ENCODE measurements at places on chromosomes 2 and 18.

- peak; percentile 93 for DNase-seq
Measured at GRCh38 chr2:75808793-75809535, 98.2 kb upstream of the GCFC2 start.

- no peak for DNase-seq
Measured at GRCh38 chr2:42964439-42965083, 172.2 kb upstream of the HAAO start.

GRCh38 chr2:74685408-74685807 lies 31.4 kb downstream of the SEMA4F start:
- no peak for DNase-seq

GRCh38 chr2:188897096-188897495 lies 77.1 kb upstream of the COL3A1 start:
- no peak for DNase-seq

DNA sequence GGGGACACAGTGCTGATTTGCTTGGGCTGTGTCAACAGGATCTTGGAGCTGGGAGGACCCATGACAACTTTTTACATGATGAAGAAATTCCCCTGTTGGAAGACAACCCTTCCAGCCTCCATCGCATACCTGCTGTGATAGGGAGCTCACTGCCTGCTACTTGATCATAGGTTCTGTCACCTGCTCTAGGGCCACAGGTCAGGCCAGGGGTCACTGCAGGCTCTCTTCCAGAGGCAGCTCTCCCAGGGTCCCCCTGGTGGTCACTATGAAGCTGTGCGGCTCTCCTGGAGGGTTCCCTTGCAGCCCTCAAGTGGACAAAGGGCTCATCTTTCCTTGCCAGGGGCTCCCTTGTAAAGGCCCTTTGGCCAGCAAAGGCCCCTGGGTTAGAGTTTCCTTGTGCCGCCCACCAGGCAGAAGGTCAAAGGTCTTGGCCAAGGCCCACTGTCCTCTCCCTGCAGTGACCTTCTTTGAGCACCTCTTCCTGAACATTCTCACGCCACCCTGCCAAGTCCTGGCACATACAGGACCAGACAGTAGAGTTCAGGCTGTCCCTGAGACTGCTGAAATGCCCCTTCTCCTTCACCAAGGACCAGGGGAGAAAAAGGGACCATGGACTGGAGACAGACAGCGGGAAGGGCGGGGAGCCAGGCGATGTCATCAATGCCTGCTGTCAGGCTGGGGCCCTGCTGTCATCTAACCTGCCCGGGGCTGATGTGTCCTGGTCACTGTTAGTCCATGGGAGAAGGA lies 345.1 kb downstream of the DYSF start:
- no peak for DNase-seq

DNA sequence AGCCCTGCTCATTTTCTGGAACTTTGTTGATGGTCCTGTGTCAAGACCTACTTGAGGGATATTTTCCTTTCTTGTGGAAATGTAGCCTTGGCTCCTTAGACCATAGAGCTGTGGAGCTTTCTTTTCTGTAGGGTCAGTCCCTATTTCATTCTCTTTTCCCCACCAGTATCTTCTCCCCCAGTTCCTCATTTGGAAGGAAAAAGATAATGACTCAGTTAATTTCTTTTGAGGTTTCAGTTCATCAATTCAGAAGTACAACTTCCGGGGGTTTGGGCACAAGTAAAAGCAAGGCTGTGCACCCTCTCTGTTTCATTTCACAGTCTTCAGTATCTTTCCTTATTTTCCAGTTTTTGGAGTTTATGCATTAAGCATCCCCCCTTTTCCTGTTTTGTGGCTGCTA lies 70.7 kb downstream of the CDC42EP3 start:
- DNase-seq = no peak

DNA sequence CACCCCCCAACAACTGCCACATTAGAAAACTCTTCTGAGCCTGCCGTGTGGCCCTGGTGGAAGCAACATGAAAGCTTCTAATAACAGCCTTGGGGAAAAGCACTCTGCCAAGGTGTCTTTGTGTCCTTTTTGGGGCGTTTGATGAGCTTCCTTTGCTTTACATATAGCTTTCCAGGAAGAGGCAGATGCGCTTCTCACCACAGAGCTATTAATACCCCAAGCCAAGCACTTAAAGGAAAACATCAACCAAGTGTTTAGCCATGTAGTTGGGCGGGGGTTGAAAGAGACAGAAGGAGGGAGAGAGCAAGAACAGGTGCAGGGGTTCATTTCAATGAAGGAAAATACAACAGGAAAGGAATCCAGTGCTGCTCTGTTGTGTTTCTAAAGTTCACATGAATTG lies 176.1 kb downstream of the VAPA start:
- DNase-seq = peak; percentile 71

- DNase-seq = no peak
Measured at GRCh38 chr2:30758191-30758651, 49.0 kb downstream of the CAPN13 start.

DNA sequence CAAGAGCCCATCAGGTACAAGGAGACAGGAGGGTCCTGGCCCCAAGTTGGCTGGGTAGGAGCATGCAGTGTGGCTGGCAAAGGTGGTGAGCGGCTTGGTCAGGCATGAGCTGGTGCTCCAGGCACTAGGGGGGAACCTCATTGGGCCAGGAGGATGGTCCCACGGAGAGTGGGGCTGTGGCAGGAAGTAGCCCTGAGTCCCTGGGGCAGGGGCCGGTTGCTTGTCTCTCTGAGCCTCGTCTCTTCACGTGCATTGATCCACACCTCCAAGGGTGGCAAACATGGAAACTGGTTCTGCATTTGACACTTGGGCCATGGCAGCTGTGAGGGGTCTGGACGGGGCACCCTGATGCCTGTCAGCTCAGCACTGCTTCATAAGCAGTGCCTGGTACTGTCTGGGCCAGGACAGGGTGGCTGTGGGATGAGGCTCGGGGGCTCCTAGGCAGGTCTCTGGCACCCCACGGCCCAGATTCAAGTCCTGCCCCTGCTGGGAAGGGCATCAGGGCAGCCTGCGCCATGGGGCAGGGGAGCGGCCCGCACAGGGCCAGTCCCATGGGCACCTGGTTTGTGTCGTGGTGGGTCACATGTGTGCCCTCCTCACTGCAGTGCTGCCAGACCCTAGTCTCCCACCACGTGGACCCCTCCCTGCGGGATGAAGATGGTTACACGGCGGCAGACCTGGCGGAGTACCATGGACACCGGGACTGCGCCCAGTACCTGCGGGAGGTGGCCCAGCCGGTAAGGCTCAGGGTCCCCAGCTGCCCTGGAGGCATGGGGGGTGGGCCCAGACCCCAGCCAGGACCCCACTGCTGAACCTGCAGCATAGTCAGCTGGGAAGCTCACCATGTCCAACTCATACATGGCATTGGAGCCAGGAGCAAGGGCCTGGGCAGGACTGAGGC lies 16.4 kb downstream of the ESPNL start:
- DNase-seq = no peak

- no peak for DNase-seq
Measured at GRCh38 chr2:9641641-9642040, 10.8 kb upstream of the YWHAQ start.

DNA sequence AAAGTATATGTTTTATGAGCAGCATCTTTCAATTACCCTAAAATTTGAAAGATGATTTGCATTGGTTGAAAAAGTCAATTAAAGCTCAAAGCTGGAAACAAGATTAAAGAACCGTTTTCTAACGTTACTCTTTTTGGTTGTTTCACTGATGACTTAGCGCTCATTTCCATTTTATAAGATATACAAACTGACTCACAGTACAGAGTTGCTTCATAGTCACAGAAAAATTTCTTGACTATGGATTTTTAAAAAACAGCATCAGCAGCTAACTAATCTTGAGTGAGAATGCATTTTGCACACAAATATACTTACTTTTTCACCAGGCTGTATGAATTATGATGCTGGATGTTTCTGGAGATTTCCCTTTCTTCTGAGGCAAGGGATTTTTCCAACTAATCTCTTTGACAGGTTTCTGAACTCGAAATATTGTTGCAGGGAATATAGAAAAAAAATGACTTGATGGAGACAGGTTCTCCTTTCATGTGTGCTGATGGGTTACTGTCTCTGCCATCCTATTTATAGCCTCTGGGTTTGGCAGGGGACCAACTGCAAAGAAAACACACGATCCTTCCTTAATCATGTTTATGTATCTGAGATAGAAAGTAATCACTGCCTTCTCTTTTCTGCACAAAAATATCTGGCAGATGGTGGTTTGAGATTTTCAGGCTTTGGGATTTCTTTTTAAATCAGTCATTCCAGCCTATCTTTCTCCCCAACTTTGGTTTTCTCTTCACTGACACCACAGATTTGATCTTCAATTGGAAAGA lies 129.4 kb upstream of the DAPL1 start:
- DNase-seq = peak; percentile 71

DNA sequence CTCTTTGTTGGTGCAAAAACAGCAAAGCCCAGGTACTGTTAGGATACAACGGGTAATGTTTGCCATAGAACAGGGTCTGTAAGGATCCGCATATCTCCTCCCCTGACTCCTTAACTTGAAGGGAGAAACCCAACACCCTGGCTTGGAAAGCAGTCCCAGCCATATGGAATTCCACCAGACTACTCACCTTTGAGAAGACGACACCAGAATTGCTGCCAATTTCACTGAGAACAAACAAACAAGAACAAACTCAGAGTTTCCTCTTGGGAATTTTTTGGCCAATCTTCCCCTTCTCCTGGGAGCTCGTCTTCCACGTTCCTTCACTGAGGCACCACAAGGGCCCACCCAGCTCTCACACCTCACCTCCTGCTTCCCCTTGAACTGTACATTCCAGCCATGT lies 29.2 kb downstream of the CAPN14 start:
- no peak for DNase-seq

DNA sequence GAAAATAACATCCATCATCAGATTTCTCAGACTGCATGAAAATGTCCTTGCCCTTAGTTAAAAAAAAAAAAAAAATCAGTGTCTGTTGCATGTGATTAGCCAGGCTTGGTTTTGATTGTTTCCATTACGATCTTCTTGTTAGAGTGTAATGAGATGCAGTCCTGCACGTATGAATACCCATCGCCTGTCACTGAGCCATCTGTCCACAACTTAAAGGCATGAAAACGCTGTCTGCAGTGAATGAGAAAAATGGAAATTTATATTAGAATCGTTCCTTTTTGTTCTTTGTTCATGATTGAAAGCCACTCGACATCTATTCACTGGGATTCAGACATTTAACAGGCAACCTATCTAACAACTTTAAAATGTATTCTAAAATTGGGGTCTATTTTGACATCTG lies 521.7 kb upstream of the SPHKAP start:
- DNase-seq = peak; percentile 1

DNA sequence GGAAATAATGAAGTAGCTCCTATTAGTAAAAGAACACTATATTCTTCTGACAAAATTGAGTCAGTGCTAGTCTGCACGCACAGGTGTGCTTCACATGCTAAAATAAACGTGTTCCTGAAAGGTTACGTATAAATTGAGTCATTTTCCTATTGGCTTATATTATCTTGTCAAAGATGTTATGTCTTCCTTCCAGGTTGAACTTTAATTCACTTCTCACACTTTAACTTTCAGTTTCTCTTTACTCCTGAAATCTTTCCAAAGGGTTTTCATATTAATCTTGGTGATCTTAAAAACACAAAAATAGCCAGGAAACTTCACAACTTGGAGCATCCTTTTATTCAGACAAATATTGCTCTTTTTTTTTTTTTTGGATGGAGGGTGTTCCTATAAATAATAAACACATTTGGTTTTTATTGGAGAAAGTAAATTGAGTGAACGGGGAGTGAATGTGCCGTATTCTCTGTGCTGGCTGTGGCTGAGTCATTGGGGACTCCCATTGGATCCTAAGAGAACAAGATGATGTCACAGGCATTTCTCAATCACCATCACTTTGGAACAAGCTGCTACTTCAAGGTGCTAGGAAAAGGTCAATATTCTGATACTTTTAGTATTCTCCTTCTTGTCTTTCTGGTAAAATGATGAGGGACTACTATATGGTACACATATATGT lies 150.2 kb upstream of the SPATS2L start:
- DNase-seq = no peak

DNA sequence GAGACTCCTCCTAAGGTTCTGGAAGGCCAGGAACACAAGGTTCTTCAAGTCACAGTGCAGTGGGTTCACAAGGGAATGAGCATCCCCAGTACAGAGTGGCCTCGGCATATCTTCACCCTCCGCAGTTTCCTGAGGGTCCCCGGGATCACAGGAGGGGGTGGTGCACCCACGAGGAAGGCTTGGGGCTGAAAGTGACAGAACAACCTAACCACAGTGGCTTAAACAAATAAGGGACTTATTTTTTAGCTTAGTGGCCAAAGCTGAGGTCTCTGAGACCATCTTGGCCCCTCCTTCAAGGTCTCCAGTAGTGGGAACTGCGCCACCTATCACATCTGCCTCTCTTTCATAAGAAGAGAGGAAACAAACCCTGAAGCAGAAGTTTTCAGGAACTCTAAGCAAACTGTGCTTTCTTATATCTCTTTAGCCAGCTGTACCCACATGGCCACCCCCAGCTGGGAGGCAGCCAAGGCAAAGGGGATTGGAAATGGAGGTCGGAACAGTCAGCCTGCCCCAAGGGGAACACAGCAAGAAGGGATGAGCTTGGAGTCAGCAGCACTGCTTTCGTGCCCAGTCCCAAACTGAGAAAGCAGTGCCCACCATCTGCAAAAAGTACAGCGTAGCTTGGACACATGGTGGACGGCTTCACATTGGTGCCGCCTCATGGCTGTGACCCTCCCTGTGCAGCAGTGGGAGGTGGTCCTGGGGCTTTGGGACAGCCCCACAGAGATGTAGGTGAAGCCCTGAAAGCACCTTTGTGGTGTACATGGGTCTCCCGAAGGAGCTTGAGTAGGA lies 260.0 kb upstream of the ID2 start:
- no peak for DNase-seq
